Activated CD4-positive, alpha-beta memory T cell treated with anti-CD3 and anti-CD28 coated beads for 36 hours (primary cell): ENCODE measurements at places on chromosomes 4 and X.
A peak's percentile ranks its signal among the peaks of the same experiment; 100 is the strongest.

DNA sequence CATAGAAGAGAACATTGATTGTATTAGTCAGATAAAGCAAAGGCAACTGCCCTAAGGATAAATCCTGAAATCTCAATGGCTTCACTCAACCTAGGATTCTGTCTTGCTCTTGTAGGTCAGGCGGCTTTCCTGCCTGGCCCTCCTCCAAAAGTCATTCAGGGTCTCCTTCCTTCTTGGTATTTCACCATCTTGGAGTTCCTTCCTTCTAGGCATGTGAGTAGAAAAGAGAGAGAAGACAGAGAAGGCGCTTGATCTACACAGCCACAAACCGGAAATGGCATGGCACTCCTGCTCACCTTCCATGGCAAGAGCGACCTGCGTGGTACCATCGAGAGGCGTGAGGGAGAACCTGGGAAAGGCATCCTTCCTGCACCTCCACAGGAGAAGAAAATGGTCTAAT lies 45.3 kb upstream of the HELT start:
- no peak for DNase-seq
- no peaks in the 10 kb centered on the region for H3K4me1 ChIP-seq
- peaks cover 16% of the 10 kb centered on the region for H3K27me3 ChIP-seq
- H3K36me3 ChIP-seq: no peaks in the 10 kb centered on the region
- no peak overlapping the region for H3K4me3 ChIP-seq

DNA sequence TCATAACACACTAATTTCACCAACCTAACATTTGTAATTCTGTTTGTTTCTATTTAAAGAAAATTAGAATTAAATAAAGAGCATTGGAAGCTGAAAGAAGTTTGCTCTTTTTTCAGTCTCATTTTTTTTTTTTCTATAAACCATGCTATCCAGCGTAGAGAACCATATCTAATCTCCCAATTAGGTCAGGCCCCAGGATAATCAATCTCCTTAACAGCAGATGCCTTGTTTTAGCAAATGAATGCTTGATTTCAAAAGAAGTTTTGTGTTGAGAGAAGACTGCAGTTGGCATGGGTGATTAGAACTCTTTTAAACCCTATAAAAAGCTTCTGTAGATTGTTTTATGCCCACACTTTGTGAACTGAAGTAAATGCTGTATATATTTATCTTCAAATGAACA lies 15.6 kb upstream of the MAD2L1 start:
- no peaks in the 10 kb centered on the region for H3K4me1 ChIP-seq
- no peaks in the 10 kb centered on the region for H3K36me3 ChIP-seq
- no peak for DNase-seq
- no peaks in the 10 kb centered on the region for H3K27me3 ChIP-seq
- H3K4me3 ChIP-seq: no peak overlapping the region

DNA sequence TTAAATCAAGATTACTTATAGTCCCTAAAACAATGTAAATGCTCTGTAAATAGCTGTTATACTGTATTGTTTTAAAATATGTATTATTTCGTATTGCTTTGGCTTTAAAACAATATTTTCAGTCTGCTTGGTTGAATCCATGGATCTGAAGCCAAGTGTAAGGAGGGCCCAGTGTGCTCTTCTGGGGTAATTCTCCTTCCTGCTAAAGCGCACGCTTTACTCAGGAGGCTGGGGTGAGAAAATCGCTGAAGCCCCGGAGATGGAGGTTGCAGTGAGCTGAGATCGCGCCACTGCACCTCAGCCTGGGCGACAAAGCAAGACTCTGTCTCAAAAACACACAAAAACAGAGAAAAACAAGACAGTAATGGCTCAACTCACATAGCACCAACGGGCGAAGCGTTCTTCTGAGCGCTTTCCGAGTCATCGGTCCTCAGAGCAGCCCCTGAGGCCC lies 391 bp upstream of the IDUA start:
- no peaks in the 10 kb centered on the region for H3K27me3 ChIP-seq
- peak overlapping the region; percentile 88 for H3K4me3 ChIP-seq
- peak overlapping the region; percentile 72 for H3K27ac ChIP-seq
- H3K4me1 ChIP-seq: peaks cover 21% of the 10 kb centered on the region
- no peaks in the 10 kb centered on the region for H3K36me3 ChIP-seq

DNA sequence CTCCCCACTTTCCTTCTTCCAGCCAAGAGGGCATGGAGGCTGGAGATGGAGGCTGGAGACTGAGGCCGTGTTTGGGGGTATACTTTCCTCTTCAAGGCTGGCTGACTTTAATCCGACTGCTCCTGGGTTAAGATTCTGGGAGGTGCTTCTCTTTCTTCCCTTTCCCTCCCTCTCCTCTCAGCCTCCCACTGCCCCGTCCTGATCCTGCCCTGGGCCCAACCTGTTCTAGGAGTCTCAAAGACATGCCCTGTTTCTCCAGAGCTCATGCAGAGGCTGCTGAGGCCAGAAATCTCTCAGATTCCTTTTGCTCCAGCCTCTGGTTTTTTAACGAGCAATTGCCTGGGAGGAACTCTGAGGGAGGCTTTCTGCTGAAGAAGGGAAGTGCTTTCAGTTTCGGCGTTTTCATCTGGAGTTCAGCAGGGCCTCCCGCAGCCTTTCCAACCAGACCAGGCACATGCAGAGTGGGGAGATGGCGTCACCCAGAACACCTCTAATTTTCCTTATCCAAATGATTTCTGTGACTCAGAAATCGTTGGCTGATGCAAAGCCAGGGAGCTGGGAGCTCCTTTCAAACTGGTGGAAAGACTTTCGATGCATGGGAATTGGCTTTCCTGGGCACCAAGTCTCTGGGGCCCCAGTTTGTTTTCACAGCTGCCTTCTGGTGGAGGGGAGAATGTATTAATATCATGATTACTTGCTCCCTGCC lies 34.5 kb upstream of the FAM9C start:
- peak overlapping the region; percentile 43 for H3K27ac ChIP-seq
- H3K4me3 ChIP-seq: peak overlapping the region; percentile 33
- peaks cover 1% of the 10 kb centered on the region for H3K36me3 ChIP-seq
- peaks cover 88% of the 10 kb centered on the region for H3K4me1 ChIP-seq
- peak; percentile 20 for DNase-seq

- no peaks in the 10 kb centered on the region for H3K27me3 ChIP-seq
- no peak for DNase-seq
- no peaks in the 10 kb centered on the region for H3K4me1 ChIP-seq
- no peak overlapping the region for H3K27ac ChIP-seq
- H3K36me3 ChIP-seq: no peaks in the 10 kb centered on the region
Observed at GRCh38 chr4:16745009-16745635, 153.3 kb downstream of the LDB2 start.

- H3K4me3 ChIP-seq: no peak overlapping the region
- H3K27me3 ChIP-seq: no peaks in the 10 kb centered on the region
- H3K4me1 ChIP-seq: no peaks in the 10 kb centered on the region
- H3K36me3 ChIP-seq: no peaks in the 10 kb centered on the region
Observed at GRCh38 chr4:19309378-19309777, 942.3 kb upstream of the SLIT2 start.

- no peak overlapping the region for H3K27ac ChIP-seq
- peaks cover 2% of the 10 kb centered on the region for H3K36me3 ChIP-seq
- H3K27me3 ChIP-seq: no peaks in the 10 kb centered on the region
- H3K4me1 ChIP-seq: no peaks in the 10 kb centered on the region
- DNase-seq: no peak
Observed at GRCh38 chrX:18906286-18906685, 77.6 kb downstream of the PHKA2 start.

- DNase-seq: peak; percentile 65
- no peaks in the 10 kb centered on the region for H3K27me3 ChIP-seq
- peak overlapping the region; percentile 87 for H3K4me3 ChIP-seq
- H3K27ac ChIP-seq: no peak overlapping the region
- H3K4me1 ChIP-seq: peaks cover 4% of the 10 kb centered on the region
Observed at GRCh38 chrX:7925867-7926472, 1.2 kb downstream of the PNPLA4 start.

GRCh38 chr4:67080046-67080557 lies 465.2 kb downstream of the CENPC start:
- H3K4me3 ChIP-seq: no peak overlapping the region
- H3K27me3 ChIP-seq: no peaks in the 10 kb centered on the region
- no peaks in the 10 kb centered on the region for H3K36me3 ChIP-seq
- H3K27ac ChIP-seq: no peak overlapping the region
- H3K4me1 ChIP-seq: no peaks in the 10 kb centered on the region
- DNase-seq: no peak

- H3K36me3 ChIP-seq: no peaks in the 10 kb centered on the region
- no peak for DNase-seq
- H3K27me3 ChIP-seq: no peaks in the 10 kb centered on the region
- H3K27ac ChIP-seq: no peak overlapping the region
Observed at GRCh38 chr4:165418073-165418472, 39.3 kb downstream of the CPE start.

DNA sequence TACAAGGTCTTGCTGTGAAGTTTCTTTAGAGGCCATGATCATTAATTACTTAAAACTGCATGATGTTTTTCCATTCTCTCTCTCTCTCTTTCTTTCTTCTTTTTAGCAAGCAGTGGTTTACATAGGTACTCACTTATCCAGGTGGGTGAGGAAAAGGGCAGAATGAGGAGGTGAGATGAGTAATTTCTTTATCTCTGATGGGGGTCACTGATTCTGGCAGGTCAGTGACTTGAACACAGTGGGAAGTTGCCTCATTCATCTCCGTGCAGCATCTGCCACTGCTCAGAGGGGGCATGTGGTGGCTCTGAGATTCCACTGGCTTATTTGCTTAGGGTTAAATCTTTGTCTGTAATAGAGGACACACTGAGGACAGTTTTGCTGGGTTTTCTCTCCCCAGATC lies 62.6 kb downstream of the FAM114A1 start:
- no peak overlapping the region for H3K27ac ChIP-seq
- H3K4me3 ChIP-seq: no peak overlapping the region
- no peaks in the 10 kb centered on the region for H3K36me3 ChIP-seq

- no peaks in the 10 kb centered on the region for H3K4me1 ChIP-seq
- DNase-seq: no peak
- no peaks in the 10 kb centered on the region for H3K36me3 ChIP-seq
- no peak overlapping the region for H3K4me3 ChIP-seq
- H3K27me3 ChIP-seq: no peaks in the 10 kb centered on the region
- H3K27ac ChIP-seq: no peak overlapping the region
Observed at GRCh38 chr4:31175242-31175910, 455.2 kb downstream of the PCDH7 start.

GRCh38 chr4:185987961-185988627 lies 80.9 kb upstream of the TLR3 start:
- no peak for DNase-seq
- H3K4me3 ChIP-seq: no peak overlapping the region
- no peak overlapping the region for H3K27ac ChIP-seq
- no peaks in the 10 kb centered on the region for H3K4me1 ChIP-seq

DNA sequence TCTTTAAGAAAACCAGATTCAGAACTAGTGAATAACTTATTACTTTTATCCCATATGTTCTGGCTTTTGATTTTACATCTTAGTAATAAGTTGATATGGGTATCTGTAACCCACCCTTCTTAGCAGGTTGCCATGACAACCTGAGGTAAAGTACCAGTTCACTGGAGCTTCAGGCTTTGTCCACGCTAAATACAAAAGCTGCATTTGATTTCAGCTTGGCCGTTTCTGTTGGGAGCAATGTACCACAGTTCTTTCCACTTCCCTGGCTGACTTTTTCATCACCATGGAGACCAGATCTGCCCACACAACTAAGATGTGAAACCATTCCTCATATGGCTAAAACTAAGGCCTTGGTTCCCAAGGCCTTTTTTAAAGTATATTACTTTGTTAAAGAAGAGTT lies 26.1 kb downstream of the KLHL34 start:
- no peak overlapping the region for H3K4me3 ChIP-seq
- H3K27me3 ChIP-seq: no peaks in the 10 kb centered on the region
- no peaks in the 10 kb centered on the region for H3K4me1 ChIP-seq
- no peak for DNase-seq
- H3K36me3 ChIP-seq: no peaks in the 10 kb centered on the region

GRCh38 chr4:54371173-54371572 lies 142.1 kb downstream of the PDGFRA start:
- no peak overlapping the region for H3K4me3 ChIP-seq
- H3K4me1 ChIP-seq: no peaks in the 10 kb centered on the region
- no peak overlapping the region for H3K27ac ChIP-seq

GRCh38 chrX:27600686-27601085 lies 10.5 kb downstream of the DCAF8L2 start:
- no peak overlapping the region for H3K4me3 ChIP-seq
- H3K4me1 ChIP-seq: no peaks in the 10 kb centered on the region
- DNase-seq: no peak
- H3K27ac ChIP-seq: no peak overlapping the region
- no peaks in the 10 kb centered on the region for H3K27me3 ChIP-seq

DNA sequence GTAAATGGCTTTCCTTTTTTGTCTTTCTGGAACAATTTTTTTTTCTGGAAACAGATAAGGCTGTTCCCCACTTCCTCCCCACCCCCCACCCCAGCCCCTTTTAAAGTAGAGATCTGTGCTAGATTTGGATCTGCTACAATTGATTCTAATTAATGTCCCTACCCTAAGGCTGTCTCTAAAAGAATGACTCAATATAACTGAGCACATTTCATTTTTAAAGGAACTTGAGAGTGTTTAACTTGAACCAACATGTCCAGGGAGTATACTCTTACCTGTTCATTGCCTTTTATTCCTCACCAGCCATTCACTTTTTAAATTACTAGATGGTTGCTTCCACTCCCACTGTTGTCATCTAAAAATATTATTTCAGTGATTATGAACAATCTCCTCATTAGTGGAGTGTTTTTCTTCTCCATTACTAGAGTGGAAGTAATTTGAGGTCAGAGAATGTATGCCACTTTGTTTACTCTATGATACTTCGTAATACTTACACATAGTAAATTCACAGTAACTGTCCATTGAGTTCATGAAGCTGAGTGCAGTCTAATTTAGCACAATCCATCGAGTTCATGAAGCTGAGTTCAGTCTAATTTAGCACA lies 14.1 kb upstream of the CNOT6L start:
- DNase-seq: no peak
- H3K4me3 ChIP-seq: no peak overlapping the region
- H3K27me3 ChIP-seq: no peaks in the 10 kb centered on the region
- no peak overlapping the region for H3K27ac ChIP-seq

GRCh38 chr4:169272265-169272886 lies 1.6 kb upstream of the SH3RF1 start:
- no peak overlapping the region for H3K27ac ChIP-seq
- peaks cover 45% of the 10 kb centered on the region for H3K27me3 ChIP-seq
- no peaks in the 10 kb centered on the region for H3K36me3 ChIP-seq
- peaks cover 3% of the 10 kb centered on the region for H3K4me1 ChIP-seq
- H3K4me3 ChIP-seq: no peak overlapping the region
- DNase-seq: no peak
